ENCODE measurements at places on chromosomes 13 and 19.

DNA sequence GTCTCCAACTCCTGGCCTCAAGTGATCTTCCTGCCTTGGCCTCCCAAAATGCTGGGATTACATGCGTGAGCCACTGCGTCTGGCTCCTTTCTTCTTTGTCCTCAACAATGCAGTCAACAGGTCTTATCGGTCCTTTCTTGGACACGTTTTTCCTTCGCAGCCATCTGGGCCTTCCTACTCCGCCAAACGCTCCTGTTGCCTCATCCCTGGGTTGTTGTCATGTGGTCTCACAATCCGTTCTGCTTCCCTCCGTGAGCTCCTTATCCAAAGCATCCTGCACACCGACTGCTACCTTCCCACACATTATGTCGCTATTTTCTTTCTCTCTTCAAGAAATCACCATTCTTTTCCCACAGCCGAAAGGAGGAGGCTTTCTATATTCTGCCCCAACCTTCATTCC is 306.8 kb downstream of the DCLK1 start:
- no peak for DNase-seq

GRCh38 chr19:7152568-7152967 is 83.1 kb downstream of the ZNF557 start:
- DNase-seq: no peak

DNA sequence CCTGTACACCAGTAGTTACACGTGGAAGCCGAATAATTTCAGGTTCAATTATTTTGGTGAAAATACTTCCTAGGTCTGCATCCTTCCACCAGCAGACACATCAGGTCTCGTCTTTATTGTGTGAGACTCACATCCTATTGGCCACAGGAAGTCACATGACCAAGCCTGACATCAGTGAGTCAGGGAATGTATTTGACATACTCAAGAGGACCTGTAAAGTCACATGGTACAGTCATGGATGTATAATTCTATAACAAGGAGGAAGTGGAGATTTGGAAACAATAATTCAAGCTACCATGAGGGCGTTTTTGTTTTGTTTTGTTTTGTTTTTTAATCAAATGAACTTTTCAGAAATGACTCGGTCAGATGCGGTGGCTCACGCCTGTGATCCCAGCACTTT is 9.3 kb upstream of the HIF3A start:
- no peak for DNase-seq

DNA sequence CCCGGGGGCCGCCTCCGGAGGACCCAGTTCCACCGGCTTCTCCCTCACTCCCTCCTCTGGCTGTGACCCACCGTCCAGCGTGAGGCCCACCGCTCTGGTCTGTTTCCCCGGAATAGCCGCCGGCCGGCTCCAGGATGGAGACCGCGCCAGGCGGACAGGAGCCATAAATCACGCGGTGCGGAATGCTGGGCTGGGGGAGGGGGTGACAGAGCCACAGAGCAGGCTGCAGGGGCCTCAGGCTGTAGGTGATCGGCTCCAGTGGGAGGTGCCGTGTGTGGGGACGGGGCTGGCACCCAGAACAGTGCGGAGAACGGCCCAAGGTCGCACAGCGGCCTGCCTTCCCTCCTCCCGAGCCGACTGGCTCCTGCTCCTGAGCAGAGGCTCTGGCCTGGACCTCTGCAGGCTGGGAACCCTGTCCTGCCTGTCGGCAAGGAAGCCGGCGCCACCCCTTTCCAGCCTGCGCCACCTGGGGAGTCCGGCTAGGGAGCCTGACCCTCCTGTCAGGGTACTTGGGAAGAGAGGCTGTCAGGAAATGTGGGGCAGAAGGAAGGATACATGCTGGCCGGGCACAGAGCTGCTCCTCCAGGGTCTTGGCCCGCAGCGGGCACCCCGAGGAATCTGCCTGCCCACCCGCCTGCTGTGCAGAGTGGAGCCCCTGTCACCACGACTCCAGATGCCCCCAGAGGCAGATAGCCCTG is 8.3 kb downstream of the PIAS4 start:
- DNase-seq: no peak

DNA sequence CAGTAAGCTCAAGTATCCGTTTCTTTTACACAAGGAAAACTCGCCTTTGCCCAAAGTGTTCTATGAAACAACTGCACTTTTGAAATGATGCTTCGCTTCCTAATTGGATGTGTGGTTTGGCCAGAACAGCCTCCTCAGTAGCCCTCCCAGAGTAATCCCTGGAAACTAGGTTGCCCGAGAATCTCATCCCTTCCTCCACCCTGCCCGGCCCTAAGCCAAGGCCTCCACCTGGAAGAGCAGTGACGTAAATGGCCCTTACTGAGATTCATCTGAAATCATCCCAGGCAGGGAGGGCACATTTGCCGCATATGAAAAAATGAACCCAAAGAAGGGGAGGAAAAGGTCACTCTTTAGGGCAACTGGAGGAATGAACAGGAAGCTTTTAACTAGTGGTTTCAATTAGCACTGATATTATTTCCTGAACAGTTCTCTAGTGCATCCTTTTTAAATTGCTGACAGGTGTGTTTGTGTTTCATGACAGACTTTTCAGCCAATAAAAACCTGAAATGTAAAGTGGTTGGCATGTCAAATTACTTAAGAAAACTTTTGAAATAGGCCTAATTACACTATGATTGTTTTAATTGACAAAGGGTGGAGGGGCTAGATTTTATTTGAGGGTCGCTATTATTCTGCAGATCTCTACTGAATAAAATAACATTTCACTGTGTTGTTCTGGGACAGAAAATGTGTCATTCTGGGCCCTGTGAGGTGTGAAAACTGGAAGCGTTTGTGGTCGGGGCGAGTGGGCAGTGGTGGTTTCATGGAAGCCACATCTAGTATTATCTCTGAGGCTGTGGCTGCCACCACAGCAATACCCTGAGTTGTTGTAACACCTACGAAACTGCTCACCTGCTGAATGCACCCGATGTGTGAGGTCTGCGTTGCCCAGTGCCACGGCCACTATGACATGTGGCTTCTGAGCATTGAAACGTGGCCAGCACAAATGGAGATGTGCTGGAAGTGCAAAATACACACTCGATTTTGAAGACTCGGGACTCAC is 112.1 kb downstream of the ZIC5 start:
- DNase-seq: peak; percentile 58

DNA sequence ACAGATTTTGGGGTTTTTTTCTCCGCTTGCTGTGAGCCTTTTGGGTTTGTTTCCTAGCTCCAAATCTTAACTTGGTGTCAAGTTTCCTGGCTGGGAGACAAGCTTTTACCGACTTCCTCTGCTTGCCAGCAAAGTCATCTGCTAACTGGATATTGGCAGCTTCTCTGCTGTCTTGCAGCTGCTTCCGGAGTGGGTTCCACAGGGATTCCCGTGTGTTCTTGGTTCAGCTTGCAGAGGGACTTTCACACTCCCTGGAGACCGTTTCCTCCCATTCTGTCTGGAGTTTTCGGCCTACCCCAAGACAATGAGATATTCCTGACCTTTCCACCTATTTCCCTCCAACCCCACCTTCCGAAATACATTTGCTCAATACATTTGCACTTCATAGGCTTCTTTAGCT is 2.2 kb upstream of the COLGALT1 start:
- DNase-seq: no peak

- no peak for DNase-seq
Measured at GRCh38 chr13:107901230-107901629, 314.1 kb downstream of the LIG4 start.

DNA sequence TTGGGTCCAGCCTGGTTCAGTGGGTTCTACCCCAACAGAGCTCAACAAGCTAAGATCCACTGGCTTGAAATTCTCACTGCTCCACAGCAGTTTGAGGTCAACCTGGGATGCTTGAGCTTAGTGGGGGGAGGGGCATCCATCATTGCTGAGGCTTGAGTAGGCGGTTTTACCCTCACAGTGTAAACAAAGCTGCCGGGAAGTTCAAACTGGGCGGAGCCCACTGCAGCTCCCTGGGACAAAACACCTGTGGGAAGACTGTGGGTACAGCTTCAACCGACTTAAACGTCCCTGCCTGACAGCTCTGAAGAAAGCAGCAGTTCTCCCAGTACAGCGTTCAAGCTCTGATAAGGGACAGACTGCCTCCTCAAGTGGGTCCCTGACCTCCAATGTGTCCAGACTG is 1161.9 kb downstream of the UQCRFS1 start:
- DNase-seq: no peak

- peak; percentile 40 for DNase-seq
Measured at GRCh38 chr19:16446724-16447368, 24.9 kb downstream of the EPS15L1 start.

DNA sequence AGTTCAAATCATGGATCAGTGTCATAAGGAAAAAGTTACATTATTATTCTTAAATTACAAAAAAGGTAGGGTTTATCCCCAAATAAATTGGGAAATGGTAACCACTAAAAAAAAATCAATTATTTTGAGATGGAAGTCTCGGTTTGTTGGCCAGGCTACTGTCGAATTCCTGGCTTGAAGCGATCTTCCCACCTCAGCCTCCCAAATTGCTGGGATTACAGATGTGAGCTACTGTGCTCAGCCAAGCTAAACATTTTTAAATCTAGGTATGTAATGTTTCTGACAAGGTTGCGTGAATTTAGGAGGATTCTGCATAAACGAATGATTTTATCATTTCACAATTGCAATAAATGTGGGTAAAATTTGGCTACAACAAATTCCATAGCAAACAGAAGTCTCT is 2.0 kb downstream of the NAA16 start:
- DNase-seq: no peak

GRCh38 chr13:75935805-75936204 is 299.7 kb downstream of the LMO7 start:
- DNase-seq: no peak

DNA sequence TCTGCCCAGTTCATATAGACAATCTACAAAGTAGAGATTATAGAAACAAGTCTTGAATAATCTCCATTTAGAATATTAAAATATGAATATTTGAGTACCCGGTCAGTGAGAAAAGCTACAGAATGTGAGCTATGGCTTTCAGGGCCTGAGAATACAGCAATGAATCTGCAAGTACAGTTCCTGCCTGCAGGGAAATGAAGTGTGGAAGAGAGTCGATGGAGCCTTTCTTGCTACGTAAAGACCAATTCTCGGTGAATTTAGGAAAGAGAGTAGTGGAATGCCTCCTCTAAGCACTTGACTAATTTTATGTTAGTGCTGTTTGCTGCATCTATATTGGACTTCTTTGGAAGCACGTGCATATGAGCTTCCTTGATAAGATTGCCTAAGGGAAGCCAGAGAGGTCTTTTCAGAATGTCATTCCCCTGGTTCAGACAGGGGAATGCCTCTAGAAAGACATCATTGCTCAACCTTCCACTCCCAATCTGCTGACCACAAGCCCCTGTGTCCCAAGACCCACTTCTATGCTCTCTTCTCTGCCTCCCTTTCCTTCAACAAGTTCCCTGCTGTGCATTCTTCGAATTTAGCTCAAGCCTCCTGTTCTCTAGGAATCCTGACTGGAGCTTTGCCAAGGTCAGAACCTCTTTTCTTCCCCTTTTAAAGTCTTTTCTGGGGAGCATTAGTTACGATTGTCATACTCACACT is 41.9 kb downstream of the GPC6 start:
- DNase-seq: no peak

- no peak for DNase-seq
Measured at GRCh38 chr13:51645761-51646670, 61.8 kb downstream of the WDFY2 start.

DNA sequence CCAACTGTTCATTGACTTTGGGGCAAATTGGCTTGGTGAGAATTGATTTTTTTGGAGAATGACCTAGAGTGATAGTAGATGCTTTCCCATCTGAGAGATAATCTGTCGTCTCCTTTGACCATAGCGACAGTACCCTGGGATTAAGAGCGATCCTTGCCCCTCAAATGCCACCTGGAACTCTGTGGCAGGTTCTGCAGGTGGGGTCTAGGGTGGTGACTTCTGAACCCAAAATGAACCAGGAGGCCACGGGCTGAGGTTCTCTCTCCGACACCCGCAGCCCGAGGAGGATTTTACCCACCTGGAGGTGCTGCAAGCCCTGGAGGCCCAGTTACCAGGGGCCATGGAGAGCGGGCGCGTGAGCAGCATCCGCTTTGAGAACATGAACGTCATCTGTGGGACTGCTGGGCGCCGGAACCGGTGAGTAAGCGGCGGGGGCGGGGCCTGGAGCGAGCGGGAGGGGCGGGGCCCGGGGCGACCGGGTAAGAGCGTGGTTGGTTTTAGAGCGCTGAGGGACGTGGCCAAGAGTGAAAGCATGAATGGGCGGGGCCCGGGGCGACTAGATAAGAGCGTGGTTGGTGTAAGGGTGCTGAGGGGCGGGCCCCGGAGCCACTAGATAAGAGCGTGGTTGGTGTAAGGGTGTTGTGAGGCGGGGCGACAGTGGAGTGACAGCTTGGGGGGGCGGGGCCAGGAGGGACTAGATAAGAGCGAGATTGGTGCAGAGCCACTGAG is 8.6 kb downstream of the C19orf81 start:
- peak; percentile 21 for DNase-seq

GRCh38 chr13:109256866-109257760 is 529.3 kb downstream of the IRS2 start:
- no peak for DNase-seq

- DNase-seq: no peak
Measured at GRCh38 chr13:36369268-36370107, 23.3 kb upstream of the SPART start.

- DNase-seq: no peak
Measured at GRCh38 chr13:21089830-21090229, 28.4 kb upstream of the LATS2 start.

DNA sequence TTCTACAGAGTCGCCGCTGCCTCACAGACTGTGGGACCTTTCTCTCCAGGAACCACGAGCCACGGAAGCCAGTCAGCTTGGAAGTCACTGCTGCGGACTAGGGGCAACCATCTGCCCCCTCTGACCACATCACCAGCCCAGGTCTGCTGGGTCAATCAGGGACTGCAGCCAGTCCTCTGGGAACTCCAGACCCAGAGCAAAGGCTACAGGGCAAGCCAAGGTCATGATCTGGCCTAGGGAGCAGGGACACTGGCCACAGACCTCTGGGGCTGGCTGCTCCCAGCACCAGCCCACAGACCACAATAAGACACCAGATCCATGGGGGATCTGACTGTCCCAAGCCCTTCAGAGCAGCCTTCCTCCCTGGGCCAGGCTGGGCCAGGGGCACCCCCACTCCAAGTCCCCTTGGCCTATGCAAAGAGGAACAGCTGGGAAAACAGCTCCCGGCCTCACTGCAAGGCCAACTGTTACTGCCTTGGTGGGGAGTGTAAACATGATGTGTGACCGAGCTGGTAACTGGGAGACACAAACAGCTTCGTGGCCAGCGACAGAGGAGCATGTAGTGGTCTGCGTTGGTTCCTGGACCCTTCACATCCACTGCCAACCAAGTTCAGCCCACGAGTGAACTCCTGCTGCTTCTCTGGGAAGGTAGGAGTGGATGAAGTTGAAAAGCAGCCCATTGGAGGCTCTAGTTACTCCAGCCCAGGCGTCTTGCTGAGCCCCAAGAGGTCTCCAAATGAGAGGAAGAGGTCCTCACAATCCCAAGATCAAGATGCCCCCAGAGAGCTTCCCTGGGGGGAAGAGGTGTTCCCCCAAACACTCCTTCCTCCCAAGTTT is 1.5 kb downstream of the AKT2 start:
- DNase-seq: no peak

DNA sequence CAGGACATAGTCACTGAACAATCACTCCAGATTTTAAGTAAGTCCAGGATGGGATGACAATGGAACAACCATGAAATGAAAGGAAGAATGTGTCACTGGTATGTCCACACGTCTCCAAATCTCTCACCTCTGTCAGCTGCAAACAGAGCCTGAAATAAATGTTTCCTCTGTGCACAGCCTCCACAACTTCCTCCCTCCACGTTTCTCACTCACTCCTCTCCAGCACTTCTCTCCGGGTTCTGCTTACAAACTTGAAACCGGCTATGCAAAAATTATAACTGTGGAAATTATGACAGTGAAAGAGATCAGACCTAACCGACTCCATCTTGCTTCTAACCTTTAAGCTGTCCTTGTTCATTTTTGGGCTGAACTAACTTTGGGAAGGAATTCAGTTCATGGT is 35.0 kb upstream of the ALOX5AP start:
- DNase-seq: no peak
